ENCODE measurements at places on chromosomes 13 and 19. TPM values are rescaled to one million over a fixed set of nuclear protein-coding genes. Genes with fewer than 3 reads are reported as not detected.

- DNase-seq: no peak
Observed at GRCh38 chr13:34847766-34848165, 94.3 kb upstream of the NBEA start.

RFPL4AL1 gene
- total RNA-seq: not detected

GRCh38 chr19:4375164-4376027 lies 25.0 kb downstream of the SH3GL1 start:
- no peak for DNase-seq

DHDH gene
- total RNA-seq: 0.86 TPM

- no peak for DNase-seq
Observed at GRCh38 chr19:52823676-52824075, 2.2 kb upstream of the ZNF28 start.

All from T-helper 17 cell (primary cell).